ENCODE measurements at places on chromosomes 4 and X.

DNA sequence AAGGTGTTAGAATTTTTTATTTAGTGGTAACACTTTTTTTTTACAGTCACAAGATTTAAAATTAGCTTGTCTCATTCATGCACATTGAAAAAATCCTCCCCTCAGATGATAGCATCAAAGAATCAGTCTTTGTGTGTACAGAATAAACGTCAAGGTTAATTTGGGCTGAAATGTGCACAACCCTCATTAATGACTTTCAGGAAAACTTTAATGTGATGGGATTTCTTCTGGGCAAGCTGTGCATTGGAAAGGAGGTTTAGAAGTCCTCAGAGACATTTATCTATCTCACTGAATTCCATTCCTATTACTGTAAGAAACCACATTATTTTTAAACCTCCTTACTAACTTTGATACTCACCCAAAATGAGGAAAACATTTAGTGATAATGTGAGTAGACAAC, 88.2 kb upstream of the TECRL start:
- DNase-seq = no peak

DNA sequence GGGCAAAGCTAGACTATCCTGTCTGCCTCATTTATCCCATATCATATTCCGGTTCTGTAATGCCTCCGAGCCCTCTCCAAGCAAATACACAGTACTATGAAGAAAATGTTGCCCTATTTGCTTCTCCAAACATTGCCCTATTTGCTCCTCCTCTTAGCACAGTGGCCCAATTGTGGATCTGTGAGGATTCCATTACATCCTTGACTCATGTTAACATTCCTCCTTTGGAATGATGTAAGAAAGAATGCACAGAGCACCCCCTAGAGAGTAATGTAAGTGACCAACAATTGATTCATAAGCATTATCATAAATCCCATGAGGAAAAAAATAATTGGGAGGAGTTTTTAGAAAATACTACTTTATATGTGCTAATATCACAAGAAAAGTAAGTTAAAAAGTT, 11.3 kb upstream of the BTC start:
- no peak for DNase-seq

GRCh38 chr4:120821977-120822376, 100.5 kb downstream of the PRDM5 start:
- no peak for DNase-seq

- no peak for DNase-seq
These were observed 163.8 kb downstream of the ATRX start for GRCh38 chrX:77622233-77622632.

GRCh38 chrX:19846995-19847790, 40.2 kb downstream of the SH3KBP1 start:
- no peak for DNase-seq

- no peak for DNase-seq
These were observed 84.2 kb downstream of the HPRT1 start for GRCh38 chrX:134544135-134544512.

DNA sequence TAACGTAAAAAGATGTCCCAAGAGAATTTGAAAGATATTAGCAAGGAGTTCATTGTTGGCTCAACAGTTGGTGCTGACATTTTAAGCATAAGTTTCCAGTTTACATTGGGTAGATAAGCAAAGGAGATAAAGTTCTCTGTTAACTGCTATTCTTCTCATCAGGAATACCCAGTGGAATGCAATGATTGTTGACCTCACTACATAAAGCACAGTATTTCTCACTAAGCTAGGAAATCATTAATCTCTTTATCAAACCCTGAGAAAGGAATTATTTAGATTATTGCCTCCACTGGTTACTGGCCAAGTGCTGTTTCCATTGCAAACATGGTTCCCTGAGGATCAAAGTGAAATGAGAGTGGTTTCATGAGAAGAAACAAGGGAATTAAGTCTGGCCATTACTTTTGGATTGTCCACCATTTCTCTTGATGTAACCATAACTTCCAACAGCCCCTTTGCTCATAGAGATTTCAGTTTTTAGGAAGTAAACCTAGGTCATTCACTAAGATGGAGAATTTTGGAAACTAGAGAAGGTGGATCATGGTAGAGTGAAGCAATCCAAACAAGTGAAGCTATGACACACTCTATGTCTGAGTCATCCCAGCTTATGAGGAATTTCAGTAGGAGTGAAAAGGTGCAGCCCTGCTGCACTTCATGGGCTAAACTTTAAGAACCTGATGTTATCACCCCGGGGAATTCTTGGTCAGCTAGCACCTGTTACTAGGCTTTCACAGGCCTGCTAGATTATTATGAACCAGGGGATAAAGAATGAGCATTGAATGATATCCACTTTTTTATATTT, 163.4 kb downstream of the AREG start:
- DNase-seq = no peak

DNA sequence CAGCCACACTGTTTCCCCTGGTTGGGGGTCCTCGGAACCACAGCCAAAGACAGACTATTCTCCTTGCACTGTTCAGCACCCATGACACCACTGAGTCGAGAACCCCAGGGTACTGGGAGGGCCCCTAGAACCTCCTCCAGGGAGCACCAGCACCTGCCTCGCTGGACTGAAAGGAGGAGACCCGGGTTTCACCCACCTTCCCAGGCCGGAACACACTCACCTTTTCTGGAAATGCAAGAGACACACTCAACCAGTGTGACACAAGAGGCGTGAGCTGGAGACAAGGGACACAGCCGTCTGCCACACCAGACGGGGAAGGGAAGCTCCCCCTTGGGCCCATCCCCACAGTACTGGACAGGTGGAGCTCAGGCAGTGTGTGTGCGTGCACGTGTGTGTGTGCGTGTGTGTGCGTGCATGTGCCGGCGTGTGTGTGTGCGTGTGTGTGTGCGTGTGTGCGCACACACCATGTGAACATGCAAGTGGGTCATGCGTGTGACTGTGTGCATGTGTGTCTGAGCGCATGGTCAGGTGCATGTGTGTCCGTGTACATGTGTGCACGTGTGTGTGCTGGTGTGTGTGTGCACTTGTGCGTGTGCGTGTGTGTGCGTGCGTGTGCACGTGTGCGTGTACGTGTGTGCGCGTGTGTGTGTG, 128.8 kb upstream of the NKX1-1 start:
- no peak for DNase-seq

DNA sequence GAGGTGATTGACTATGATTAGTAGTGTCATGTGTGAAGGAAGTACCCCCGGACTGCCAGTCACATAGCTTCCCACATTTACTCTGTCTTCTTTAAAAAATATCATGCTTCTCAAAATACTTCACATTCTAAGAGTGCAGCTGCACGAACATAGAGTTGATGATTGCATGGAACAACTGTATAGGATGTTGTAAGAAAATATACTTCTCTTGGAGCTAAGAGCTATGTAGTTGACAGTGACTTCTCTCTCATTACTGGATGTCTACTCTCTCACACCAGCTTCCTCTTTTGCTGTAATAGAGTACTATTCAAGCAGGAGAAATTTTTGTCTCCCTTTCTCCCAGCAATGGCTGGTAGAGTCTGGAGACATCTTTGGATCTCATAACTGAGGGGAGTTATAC, 99.4 kb upstream of the PUDP start:
- DNase-seq = no peak

DNA sequence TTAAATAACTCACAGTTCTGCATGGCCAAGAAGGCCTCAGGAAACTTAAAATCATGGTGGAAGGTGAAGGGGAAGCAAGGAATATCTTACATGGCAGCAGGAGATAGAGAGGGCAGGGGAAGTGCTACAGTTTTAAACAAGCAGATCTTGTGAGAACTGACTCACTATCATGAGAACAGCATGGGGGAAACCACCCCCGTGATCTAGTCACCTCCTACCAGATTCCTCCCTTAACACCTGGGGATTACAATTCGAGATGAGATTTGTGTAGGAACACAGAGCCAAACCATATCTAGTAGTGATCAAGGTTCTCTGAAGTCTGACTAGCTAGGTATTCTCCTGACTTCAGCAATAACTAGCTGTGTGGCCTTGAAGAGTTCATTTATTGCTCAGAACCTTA, 56.0 kb downstream of the BANK1 start:
- DNase-seq = no peak

- no peak for DNase-seq
These were observed at the start of gene OPHN1 for GRCh38 chrX:68433155-68433980. Gene OPHN1, minus strand, starts transcription at chrX:68433495. Its CDS starts 475 bp downstream, at chrX:68433020.

- DNase-seq = no peak
These were observed 356.0 kb upstream of the RASGEF1B start for GRCh38 chr4:81827577-81828202.

- DNase-seq = no peak
These were observed 452.3 kb upstream of the GALNT7 start for GRCh38 chr4:172716291-172716690.

- DNase-seq = no peak
These were observed 182.1 kb downstream of the MOSPD2 start for GRCh38 chrX:15055146-15055930.

- no peak for DNase-seq
These were observed 53.2 kb downstream of the CPLX1 start for GRCh38 chr4:772776-773175.

- no peak for DNase-seq
These were observed 12.0 kb downstream of the TMEM154 start for GRCh38 chr4:152667781-152668180.

GRCh38 chr4:165070560-165070959, 16.9 kb downstream of the TRIM75 start:
- DNase-seq = no peak

GRCh38 chrX:41665686-41666085, 23.1 kb upstream of the GPR34 start:
- no peak for DNase-seq

DNA sequence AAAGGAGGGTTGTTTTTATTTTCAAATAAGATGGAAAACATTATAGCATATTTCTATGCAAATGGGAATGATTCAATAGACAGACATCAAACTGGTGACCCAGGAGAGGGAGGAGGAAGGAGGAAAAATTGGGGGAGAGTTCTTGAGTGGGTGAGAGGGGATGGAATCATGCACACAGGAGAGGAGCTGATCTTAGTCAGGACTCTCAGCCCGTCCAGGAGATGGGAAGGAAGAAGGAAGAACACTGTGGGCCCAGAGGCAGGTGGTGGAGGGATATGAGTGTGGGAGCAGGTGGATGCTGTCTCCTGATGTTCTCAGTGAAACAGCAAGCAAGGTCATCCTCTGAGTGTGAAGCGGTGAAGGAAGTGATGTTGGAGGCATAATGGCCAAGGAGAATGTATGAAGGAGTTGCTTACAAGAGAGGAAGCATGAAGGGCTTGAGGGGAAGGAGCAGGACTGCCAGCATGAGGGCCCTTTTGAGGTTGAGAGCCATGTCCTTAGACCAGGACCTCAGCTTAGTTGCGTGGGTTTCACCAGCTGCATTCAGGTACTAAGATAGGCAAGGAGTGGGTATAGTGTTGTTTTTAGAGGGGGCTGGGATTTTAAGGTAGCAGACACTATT, 161.7 kb upstream of the NAP1L5 start:
- no peak for DNase-seq

- DNase-seq = no peak
These were observed 120.2 kb upstream of the PDE5A start for GRCh38 chr4:119748853-119749252.

DNA sequence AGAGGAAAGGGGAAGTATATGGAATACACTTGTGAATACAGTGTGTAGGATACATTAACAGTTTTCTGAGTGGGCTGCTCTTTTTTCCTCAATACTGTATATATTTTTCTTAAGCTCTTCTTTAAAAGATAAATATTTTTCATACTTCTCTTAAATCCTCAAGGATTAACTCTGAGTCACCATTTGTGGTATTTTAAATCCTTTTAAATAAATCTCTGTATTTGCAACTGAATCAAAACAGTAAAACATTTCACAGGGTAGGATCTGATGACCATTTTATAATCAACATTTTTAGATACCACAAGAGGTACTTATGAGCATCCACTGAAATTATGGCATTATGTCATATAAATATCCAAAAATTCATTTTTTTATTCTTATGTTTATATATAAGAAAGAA, 87.6 kb downstream of the GAB1 start:
- no peak for DNase-seq

- no peak for DNase-seq
These were observed 17.9 kb downstream of the LRBA start for GRCh38 chr4:150997141-150997540.

DNA sequence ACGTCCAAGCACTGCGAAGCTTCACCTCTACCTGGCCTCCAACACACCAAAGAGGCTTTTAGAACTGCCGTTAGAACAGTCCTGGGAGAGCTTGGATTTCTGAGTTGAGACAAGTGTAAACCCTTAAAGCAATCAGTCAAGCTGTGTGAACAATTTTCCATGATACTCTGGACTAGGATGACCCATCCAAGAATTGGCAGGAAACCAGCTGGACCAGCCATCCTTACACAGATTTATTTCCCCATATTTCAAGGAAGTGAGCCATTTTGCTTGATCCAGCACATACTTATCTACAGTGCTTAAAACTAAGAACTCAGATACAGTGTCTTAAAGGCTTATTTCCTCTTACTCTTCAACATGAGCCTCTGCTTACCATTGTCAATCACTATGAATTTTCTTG, 340.7 kb upstream of the HS3ST1 start:
- DNase-seq = no peak

DNA sequence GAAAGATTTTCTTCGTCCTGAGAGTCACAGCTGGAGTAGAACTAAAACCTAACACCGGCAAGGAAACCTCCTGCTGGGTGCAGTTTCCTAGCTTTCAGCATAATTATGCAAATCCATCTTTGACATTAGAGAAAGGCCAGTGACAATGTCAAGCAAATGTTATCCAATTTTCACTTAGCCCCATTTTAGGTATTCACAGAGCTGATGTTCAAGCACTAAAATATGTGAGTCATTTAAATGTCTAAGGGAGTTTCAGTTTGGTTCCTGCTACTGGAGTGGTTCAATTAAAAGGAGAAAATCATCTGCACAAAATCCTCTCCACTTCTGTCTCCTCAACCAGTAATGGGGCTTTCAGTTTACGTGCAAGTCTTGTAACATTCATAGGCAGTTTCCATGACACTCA, 37.1 kb upstream of the AMOT start:
- DNase-seq = no peak

DNA sequence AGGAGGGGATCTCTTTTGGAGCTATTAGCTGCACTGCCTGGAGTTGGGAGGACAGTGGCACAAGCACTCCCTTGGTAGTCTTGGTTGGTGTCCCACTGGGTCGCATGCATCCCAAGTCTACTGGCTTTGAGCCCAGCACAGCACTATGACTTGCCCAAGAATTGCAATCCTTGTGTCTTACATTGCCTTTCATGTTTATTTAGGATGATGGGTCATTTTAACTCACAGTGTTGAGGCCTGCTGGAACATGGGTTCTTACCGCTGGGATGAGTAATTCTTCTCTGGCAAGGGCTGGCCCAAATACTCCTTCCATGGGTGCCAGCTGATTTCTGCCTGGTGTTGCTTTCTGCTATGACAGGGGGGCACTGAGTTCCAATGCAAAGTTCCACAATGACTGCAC, 185.5 kb downstream of the TEX13C start:
- no peak for DNase-seq

GRCh38 chr4:54877006-54877405, 219.2 kb downstream of the KIT start:
- DNase-seq = no peak

- no peak for DNase-seq
These were observed 10.2 kb downstream of the CBR4 start for GRCh38 chr4:168999809-169000208.

- DNase-seq = no peak
These were observed 25.7 kb downstream of the SLC39A8 start for GRCh38 chr4:102319594-102319993.

- no peak for DNase-seq
These were observed 840.3 kb upstream of the ADGRL3 start for GRCh38 chr4:60359746-60360367.

- DNase-seq = no peak
These were observed 78.9 kb upstream of the SLC4A4 start for GRCh38 chr4:71259911-71260331.

- DNase-seq = no peak
These were observed 155.1 kb downstream of the SHROOM3 start for GRCh38 chr4:76589872-76590797.

GRCh38 chr4:16462656-16463055, 236.4 kb upstream of the TAPT1 start:
- DNase-seq = no peak
